Stimulated activated CD8-positive, alpha-beta memory T cell treated with anti-CD3 and anti-CD28 coated beads, Interleukin-15, amount 100 ng/mL, for 1 hour (primary cell): ENCODE measurements at places on chromosomes 12 and 14.

DNA sequence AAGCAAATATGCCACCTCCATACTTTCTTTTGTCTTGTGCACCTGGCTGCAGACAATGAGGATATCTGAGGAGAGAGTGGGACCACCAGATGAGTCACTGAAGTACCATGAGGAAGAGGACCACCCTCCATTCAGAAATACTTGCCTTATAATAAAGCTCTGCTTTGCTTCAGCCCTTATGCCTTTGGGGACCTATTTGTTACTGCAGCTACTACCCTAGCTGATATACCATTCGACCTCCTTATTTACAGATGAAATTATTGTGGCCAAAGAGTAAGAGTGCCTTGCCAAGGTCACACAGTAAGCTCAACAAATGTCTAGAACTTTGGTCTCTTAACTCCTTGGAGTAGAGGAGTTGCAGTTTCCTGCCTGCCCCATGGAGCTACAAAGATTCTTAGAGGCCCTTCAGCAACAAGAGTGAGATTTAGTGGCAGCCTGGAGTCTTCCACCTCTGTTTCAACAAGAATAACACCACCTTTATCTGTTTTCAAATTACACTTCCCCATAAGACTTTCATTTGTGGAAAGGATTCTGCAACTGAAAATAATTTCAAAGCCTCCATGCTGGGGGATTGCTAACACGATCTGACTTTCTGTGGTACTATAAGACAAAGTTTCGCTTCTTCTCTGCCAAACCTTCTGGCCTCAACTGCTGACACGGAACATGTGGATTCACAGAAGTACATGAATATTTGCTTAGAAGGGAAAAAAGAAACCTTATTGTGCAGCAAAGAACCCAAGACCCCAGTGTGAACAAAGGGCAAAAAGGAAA is 3.6 kb downstream of the CMKLR1 start:
- DNase-seq = no peak

DNA sequence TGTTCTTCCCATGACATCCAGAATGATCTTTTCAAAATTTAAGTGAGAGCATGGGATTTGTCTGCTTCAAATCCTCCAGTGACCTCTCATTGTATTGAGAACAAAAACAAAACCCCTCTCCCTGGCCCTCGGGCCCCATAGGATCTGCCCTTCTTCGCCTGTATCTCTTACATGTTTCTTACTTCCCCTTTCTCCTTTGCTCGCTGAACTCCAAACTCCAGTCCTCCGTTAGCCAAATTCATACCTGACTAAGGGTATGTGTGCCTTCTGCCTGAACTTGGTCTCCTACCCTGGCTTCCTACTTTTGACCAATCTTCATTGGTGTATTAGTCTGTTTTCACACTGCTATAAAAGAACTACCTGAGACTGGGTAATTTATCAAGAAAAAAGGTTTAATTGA is 13.2 kb upstream of the TSPAN11 start:
- no peak for DNase-seq

- no peak for DNase-seq
Observed at GRCh38 chr12:20549108-20549719, 145.9 kb upstream of the SLCO1C1 start.

DNA sequence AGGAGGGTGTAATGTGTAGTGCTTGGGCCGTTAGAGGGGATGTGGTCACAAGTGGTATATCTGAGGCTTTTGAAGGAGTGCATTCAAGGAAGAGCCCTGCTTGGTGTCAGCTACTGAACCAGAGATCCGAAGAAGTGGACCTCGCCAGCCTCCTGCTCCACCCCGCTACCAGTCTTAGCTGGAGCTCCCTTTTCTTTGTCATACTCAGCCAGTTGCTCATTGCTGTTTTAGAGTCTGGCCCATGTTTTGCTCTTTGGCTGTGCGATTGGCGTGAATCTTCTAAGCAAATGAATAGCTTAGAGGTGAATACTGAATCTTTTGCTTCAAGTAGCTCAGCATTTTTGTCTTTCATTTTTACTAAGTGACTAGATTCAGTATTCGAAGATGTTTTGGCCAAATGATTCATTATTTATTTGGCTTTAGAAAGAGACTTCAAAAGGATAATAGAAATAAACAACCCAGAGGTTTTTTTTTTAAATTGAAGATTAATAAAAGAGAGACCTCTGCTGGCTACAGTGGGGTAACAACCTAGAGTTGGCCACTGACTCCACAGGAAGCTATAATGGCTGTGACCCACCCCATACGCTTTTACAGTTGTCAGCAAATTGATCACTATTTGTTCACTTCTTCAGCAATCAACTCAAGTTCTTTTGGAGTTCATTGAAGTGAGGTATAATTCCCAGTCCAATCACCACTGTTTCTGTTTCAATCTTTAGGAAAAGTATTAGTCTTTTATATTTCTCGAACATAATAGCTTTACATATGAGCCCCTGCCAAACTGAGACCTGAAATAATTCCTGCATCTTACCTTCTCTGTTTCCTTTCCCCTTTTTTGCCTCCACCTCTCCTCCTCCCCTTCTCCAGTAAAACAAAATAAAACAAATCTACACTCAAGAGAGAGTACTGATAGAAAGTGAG is 19.9 kb downstream of the CDKN1B start:
- DNase-seq = no peak

- DNase-seq = no peak
Observed at GRCh38 chr14:85817430-85817829, 287.5 kb downstream of the FLRT2 start.

- no peak for DNase-seq
Observed at GRCh38 chr14:36717363-36717762, 55.7 kb downstream of the PAX9 start.

- no peak for DNase-seq
Observed at GRCh38 chr12:13472690-13473089, 276.2 kb downstream of the EMP1 start.

DNA sequence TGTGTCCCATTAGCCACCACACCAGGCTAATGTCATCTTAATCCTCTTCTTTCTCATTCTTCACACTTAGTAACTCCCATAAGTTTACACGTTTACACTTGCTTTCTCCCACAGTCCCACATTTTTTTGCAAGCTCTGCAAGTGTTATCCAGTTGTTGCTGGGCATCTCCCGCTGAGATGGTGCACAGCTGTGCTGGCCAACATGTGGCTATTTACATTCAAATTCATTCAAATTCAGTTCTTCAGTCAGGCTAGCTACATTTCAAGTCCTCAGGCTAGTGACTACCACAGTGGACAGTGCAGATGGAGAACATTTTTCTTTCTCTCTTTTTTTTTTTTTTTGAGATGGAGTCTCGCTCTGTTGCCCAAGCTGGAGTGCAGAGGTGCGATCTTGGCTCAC is 9.8 kb upstream of the TEAD4 start:
- no peak for DNase-seq

DNA sequence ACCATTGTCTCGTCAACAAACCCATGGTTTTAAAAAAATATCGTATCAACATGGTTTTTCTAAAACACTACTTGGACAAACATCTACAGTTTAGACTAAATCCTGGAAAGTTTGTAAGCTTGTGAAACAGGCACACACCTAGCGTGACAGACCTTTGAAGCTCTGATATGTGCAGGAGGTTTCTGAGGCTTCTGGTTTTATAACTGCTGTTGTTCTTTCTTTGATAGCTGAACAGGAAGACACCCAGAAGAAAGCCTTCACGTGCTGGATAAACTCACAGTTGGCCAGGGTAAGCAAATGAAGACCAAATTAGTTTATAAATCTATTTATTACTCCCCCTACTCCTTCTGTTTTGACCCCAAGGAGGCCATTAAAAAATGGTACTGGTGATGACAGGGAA is 87.6 kb downstream of the SYNE2 start:
- DNase-seq = no peak

DNA sequence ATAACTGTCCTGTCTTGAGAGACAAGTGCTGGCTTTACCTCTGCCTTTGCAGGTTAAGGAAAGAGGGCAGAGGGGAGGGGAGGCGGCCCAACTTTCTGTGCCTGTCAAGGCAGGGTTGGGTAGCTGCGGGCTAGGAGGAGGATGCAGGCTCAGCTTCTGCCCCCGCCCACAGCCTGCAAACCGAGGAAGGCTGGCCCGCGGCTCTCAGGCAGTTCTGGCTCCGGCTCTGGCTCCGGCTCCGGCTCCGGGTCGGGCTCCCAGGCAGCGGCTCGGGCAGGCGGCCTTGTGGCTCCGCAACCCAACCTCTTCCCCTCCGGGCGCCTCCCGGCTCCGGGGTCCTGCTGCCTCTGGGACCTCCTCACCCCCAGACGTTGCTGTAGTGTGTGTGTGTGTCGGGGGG is 92.9 kb downstream of the TMEM30B start:
- no peak for DNase-seq
